Tibial nerve (tissue), 4 donors: ENCODE measurements at places on chromosomes 4 and X.

DNA sequence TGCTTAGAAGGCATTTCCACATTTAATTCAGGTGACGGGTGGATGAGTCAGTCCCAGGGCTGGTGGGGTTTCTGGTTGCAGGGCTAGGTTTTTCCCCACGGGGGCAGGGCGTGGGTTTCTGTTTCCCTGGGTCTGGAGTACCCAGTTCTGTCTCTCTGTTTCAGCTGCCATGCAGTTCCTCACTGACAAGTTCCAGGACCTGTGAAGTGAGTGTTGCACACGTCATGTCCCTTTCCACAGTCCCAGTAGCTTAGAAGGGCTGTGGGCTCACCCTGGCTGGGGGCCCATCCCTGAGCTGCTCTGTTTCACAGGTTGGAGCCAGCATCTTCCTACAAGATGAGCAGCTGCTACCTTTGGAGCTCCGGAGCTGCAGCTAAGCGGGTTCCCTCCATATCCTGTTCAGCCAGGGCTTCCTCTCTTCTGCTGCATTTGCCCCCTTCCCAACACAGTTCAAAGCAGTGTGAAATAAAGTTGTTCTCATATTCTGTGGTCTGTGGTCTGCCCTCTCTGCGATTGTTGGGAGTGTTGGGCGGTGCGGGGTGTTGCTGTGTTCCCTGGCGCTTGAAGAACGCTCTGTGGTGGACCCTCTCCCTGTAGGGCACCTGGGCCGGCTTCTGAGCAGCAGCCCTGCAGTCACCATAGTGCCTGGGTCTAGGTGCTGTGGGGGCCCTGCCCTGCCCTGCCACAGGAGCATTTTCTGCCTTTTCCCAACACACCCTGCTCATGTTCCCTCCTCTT is 3.9 kb downstream of the LOC101059915 start:
- no peak for DNase-seq

DNA sequence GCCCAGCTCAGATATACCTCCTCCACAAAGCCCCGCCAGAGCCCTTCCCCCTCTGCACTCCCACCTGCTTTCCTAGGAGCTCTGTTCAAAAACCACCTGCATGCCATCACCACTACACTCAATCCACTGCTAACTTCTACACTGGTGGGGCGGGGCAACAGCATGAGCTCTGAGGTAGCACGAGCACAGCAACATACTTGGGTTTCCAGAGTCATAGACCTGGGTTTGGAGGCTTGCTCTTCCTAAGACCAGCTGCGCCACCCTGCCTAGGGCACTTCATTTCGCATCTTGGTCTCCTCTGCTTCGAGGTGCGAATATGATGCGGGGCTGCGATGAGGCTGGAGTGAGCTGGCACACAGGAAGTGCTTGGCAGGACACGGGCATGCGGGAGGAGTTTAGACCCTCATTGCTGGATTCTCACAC is 3.6 kb downstream of the SASH3 start:
- no peak for DNase-seq

DNA sequence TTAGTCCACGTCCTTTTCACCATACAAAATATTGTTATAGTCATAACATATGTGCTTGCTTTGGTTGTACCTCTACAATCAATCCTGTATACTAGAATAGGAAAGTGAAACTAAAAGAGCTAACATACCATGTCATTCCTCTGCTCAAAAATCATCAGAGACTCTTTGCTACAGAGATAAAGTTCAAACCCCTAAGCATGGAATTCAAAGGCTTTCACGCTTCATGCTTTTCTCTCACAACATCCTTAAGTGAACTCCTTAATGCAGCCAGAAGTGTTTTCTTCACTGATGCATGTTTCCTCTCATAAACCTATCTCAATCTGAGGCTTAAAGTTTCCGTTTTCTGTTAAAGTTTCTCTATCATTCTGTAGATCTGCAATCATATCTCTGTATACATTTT is 744.6 kb upstream of the IGFBP7 start:
- no peak for DNase-seq

DNA sequence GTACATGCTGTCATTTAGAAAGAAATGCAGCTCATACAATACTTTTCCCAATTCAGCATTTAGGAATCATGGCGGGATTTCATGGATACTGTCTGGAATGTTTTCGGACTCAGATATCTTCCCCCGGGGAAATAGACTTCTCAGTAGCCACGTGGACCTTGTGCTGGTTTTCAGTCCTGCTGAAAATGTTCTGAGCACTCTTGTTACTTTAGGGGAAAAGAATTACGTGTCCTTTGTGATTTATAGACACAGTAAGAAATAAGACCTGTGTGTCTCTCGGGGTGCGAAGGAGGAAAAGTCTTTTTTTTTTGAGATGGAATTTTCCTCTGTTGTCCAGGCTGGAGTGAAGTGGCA is 3.8 kb downstream of the CD99 start:
- no peak for DNase-seq

GRCh38 chr4:183395395-183395794 is 49.0 kb upstream of the CDKN2AIP start:
- no peak for DNase-seq

DNA sequence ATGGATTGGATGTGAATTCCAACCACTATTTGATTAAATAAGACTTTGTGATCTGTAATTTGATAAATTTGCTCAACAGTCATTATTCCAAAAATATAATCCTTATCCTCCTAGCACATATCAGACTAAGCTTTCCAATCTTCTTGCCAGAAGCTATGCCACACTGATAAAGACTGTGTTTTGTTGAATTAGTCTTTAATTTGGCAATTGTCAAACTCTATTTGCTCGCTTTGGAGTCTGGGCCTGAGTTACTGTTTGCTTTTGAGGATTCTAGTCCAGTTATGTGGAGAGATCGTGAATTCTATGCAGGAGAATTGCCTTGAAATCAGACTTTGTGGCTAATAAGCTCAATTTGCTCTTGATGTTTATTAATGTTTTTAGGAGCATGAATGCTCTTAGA is 10.9 kb upstream of the RNF150 start:
- no peak for DNase-seq

- DNase-seq = no peak
These were observed 20.7 kb upstream of the MAB21L2 start for GRCh38 chr4:150561143-150561737.

DNA sequence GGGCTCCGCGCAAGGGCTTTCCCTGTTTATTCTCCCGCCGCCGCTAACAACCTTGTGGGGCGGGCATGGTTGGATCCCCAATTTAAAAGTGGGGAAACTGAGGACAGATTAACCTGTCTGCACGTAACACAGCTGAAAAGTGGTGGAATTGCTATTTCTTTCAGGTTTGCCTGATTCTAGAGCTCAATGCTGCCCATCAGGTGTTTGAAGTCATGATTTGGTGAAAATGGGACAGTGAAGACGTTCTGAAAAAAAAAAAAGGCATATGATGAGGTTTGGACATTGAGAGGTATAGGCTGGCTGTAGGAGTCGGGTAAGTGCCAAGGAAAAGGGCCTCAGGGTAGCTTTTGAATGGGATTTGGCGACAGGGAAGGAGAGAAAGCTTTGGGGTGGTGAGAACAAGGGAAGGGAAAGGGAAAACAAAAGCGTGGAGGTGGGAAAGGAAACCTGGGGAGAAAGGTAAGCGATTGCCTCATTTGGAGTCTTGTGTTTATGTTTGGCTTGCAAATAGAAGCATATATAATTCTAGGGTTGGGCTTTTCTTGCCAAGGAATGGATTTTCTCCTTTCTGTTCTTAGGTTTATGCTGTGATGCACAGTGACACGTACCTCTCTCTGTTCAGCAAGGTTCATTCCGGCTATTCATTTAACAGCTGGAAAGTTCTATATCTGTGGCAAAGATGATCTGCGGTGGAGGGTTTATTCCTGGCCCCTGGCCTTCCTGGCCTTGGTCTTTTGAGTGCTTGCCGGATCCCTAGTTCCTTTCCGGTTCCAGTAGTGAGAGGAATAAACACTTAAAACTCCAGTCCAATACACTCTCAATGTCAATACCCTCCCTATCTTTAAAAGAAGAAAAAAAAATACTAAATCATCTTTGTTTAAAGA is 2.4 kb upstream of the STIM2 start:
- DNase-seq = no peak

GRCh38 chr4:76302826-76303438 is 3.6 kb upstream of the STBD1 start:
- DNase-seq = no peak

DNA sequence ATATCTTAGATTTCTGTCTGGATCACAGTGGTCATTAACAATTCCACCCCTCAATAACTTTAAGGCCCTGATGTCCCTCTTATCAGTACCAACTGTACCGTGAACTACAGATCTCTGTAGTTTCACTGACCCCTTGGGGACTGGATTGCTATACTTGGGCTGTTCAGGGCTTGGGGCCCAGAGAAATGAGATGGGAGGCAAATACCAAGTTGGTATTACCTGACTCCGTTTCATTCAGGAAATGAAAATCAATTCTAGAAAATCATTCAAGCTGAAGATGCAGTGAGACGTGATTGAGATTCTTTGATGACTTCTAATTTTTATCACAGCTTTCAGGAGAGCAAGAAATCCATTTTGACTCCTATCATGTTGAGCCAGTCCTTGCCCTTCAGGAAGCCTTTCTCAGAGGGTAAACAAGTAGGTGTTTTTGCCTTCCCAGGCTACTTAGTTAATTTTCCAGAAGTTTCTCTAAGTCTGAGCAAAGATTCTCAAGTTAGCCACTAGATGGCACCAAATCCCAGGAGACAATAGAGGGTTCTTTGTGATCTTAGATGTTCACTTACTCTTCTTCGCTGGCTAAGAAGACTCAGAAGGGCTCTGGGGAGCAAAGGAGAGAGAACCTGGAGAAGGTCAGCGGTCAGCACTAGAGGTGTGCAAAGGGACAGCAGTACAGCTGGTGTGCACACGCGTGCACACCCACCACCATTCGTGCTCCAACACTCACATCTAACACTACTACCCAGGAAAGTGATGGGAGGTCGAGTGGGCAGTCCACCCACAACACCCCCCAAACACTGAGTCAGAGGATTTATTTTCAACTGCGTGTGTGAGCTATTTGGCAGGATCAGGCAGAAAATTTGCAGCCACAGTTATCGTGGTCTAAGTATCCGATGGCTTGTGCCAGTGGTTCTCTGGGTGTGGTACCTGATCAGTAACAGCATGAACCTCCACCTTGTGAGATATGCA is 7.4 kb downstream of the HNRNPH2 start:
- no peak for DNase-seq

DNA sequence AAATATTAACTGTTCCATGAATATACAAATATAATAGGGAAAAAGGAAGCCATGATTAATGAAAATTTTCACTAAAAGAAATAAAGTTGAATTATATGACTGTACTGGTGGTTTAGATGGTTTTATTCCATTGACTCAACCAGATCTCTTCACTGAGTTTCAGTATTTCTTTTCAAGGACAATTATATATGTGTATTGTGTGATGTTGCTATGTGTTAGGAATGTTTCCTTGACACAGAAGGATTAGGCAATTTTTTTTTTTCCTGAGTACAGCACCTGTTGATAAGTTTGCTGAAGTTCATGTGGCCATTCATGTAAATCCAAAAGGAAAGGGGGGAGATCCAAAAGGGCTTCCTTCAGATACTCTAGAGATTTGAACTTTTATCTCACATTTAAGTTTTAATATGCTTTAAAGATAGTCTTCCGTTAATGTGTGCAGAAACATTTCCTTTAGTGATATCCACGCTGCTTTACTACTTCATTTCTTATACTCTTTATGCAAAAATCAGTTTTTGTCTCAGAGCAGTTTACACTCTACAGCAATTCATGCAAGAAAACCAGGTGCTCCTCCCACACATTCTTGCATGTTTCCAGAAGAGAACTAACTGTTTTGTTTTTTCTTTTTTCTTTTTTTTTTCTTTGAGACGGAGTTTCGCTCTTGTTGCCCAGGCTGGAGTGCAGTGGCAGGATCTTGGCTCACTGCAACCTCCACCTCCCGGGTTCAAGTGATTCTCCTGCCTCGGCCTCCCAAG is 249.1 kb downstream of the RPA4 start:
- no peak for DNase-seq

DNA sequence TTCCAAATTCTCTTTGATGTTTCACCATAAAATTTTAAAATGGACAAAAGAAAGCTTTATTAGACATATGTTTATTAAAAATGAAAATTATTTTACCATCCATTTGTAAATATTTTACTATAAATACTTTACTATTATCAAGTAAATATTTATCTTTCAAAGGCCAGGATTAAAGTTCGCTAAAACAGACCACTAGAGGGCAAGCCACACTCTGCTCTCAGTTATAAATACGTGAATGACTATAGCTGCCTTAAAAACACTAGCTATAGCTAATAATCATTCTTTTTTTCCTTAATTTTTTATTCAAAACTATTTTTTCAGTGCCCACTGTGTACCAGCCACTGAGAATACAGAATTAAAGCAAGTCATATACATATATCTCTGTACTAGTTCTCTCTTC is 38.6 kb downstream of the UNC5C start:
- peak; percentile 15 for DNase-seq
